ENCODE measurements at places on chromosomes 5 and 9.

DNA sequence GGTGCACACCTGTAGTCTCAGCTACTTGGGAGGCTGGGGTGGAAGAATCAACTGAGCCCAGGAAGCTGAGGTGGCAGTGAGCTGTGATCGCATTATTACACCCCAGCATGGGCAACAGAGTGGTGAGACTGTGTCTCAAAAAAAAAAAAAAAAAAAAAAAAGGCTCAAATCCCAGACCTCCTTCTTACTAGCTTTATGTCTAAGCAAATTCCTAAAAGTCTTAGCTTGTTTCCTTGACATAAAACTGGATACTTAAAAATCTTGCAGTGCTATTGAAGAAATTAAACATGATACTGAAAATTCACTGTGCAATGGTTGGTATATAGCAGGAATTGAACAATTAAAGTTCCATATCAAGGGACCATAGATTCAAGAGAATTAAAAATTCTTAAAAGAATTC lies 45.0 kb downstream of the PCDHGC5 start:
- DNase-seq = no peak

GRCh38 chr5:143494162-143494561 lies 90.7 kb upstream of the NR3C1 start:
- DNase-seq = no peak

DNA sequence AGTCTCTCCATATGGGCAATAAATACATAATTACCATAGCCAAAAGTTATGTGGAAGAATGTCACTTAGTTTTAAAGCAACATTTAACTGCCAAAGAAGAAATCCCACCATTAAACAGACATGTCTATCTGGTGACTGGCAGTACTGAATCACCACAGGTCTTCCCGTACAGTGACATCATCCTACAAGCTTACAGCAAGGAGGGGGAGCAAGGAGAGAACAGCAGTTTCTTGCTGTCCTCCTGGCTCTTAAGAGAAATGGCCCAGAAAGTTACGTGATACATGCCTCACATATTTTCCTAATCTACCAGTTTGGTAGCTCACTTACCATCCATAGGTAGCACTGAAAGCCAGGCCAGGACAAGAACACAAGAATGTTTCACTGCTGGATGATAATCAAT lies 671.0 kb downstream of the DMRTA1 start:
- DNase-seq = no peak

GRCh38 chr5:175689147-175689991 lies 31.5 kb downstream of the HRH2 start:
- DNase-seq = no peak

GRCh38 chr5:92206681-92207080 lies 823.6 kb upstream of the ARRDC3 start:
- no peak for DNase-seq

DNA sequence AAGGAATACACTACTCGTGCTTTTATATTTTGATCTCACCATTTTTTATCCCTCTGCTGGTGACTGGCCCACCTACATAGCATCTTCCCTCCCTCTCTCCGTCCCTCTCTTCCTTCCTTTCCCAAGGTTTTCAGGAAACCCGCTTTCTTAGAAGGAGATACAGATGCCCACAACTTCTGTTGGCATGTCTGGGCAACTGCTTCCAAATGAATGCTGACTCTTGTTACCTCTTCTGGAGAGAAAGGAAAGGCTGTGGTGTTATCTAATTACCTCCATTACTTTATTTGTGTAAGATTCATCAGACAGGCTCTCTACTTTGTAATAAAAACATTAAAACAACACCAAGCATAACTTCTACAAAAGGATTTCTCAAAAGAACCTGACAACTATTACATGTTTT lies 20.2 kb downstream of the FANCC start:
- DNase-seq = no peak

DNA sequence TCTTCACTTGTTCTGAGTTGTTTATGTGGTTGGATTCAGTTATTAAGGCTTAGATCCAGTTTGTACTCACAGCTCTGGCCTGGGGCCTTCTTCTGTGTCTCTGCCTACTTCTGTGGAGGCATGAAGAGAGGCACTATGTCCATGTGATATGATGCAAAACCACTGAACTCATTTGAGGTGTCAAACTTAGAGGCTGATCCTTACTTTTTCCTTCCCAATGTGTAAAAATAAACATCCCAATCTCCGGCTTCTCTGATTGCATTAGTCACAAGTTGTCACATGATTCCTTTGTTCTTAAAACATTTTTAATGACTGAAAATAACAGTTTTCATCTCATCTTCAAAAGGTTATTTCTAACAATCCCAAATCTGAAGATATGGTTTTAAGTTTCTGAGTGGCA lies 276.0 kb upstream of the RGMB start:
- no peak for DNase-seq

GRCh38 chr5:150024346-150024984 lies 23.9 kb downstream of the HMGXB3 start:
- DNase-seq = no peak

DNA sequence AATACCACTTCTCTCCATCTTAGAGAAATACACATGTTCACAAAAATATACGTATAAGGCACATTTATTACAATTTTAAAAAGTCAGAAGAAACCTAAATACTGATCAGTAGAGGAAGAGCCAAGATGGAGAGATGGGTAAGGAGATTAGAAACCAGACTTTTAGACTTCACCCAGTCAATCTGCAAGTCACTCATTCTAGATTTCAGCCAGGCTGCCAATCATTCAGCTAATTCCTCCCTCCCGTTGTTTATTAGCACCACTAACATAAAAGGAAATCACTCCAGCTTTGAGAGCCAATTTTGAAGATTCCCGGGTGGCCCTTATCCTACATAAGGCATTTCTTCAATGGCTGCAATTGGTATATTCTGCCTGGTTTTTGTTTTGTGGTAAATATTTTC lies 109.8 kb upstream of the NR5A1 start:
- DNase-seq = no peak

DNA sequence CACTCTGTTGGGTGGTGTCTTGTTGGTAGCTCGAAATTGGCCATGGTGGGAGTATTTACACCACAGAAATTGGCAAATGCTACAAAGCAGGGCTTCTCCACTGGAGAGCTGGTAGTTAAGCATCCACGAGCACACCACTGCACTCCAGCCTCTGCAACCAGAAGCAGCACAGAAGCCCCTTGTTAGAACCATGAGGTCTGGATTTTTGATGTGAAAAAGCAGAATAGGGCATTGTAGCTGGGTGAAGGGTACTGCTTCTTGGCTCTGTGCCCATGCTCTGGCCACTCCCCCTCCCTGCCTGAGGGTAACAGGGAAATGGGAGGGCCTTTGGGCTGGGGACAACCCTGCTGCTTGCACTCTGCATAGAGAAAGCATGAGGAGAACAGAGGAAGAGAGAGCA lies 81.2 kb upstream of the UBTD2 start:
- DNase-seq = no peak

DNA sequence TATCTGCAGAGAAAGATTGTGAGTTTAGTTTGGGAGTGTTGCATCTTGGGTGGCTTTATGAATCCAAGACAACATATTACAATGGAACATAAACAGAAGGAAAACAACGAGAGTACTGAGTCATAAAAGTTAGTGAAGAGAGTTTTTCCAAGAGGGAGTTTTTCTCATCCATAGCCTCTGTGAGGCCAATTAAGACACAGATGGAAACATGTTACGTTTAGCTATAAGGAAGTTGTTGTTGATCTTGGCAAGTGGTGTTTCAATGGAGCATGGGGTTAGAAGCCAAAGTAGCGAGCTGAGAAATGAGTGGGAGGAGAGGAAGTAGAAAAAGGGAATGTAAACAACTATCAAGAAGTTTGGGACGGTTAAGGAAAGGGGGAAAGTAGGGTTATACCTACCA lies 53.3 kb upstream of the SPATA31D4 start:
- DNase-seq = no peak

DNA sequence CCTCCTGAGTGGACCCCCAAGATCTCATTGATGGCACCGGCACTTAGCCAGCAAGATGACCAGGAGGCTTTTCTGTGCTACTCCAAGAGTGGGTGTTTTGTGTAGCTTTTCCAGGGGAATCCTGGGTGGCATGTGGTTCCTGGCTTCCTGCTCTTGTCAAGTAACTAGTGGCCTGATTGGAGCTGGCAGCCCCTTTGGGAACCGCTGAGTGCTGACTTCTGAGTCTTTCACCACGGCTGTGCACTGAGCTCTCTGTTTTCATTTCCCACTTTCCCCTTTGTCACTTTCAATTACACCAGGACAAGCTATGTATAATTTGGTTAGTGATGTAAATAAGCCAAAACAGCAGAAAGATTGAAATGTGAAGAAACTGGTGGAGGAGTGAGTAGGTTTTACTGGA lies 255.4 kb downstream of the GOLPH3 start:
- no peak for DNase-seq

DNA sequence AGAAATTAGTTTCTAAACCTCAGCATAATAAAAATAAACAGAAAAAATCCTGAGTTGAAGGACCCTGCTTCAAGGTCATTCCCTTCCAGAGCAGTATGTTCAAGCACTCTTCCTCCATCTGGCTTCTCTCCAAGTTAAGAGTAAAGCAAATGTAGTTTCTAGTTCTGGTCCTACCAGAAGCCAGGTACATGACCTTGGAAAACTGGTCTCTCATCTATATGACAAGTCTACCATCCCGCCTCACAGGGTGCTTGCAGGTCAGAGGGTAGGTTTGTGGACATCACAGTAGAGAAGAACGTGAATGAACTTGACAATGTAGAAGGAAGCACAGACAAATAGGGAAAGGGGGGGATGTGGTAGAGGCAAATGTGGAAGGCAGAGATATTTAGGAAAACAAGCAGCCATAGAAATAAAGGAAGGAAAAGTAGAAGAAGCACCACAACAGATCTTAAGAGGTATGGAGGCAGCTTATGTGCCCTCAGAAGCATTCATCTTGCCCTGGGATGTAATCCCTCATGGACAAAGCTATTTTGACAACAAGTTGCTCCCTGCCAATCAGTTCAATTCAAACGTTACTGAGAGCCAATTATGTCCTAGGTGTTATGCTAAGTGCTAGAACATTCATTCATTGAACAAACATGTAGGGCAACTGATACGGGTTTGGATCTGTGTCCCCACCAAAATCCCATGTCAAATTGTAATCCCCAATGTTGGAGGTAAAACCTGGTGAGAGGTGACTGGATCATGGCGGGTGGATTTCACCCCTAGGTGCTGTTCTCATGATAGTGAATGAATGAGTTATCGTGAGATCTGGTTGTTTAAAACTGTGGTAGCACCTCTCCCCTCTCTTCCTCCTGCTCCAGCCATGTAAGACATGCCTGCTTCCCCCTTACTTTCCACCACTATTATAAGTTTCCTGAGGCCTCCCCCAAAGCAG lies 23.7 kb upstream of the CTNNAL1 start:
- DNase-seq = no peak

- no peak for DNase-seq
Measured at GRCh38 chr5:61180886-61181285, 18.6 kb upstream of the SMIM15 start.

GRCh38 chr5:55777332-55777731 lies 39.5 kb downstream of the DDX4 start:
- no peak for DNase-seq

- DNase-seq = no peak
Measured at GRCh38 chr5:99348597-99348996, 419.8 kb upstream of the CHD1 start.

- DNase-seq = no peak
Measured at GRCh38 chr5:153546566-153546965, 56.1 kb downstream of the GRIA1 start.

- DNase-seq = no peak
Measured at GRCh38 chr5:83510260-83510659, 38.7 kb downstream of the VCAN start.

Measured in HCT116 (cell line).